ENCODE measurements at places on chromosomes 5 and 9. TPM values are rescaled to one million over a fixed set of nuclear protein-coding genes. Genes with fewer than 3 reads are reported as not detected.

The FBXW11 gene
- 58.1 TPM for total RNA-seq

- DNase-seq = no peak
Measured at GRCh38 chr5:149237662-149238061, 34.0 kb upstream of the AFAP1L1 start.

- no peak for DNase-seq
Measured at GRCh38 chr5:73892218-73892617, 266.2 kb downstream of the ARHGEF28 start.

The G3BP1 gene
- 202 TPM for total RNA-seq

DNA sequence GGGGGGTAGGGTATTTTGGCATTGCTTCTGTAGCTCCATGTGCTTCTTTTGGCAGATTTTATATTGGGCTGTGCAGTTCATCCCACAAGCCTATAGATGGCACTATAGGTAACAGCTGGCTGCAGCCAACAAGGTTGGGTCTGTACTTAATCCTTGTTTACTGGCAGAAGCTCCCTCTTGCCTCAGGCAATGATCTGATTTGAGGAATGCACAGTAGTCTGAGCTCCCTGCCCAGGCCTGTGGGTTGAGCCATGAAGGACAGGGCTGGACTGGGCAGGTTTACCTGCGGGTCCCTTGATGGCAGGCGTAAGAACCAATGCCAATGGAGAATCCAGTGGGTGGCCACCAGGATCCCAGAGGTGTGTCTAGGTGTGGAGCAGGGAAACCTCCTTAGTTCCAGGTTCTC lies 11.7 kb upstream of the OR1J2 start:
- no peak for DNase-seq

DNA sequence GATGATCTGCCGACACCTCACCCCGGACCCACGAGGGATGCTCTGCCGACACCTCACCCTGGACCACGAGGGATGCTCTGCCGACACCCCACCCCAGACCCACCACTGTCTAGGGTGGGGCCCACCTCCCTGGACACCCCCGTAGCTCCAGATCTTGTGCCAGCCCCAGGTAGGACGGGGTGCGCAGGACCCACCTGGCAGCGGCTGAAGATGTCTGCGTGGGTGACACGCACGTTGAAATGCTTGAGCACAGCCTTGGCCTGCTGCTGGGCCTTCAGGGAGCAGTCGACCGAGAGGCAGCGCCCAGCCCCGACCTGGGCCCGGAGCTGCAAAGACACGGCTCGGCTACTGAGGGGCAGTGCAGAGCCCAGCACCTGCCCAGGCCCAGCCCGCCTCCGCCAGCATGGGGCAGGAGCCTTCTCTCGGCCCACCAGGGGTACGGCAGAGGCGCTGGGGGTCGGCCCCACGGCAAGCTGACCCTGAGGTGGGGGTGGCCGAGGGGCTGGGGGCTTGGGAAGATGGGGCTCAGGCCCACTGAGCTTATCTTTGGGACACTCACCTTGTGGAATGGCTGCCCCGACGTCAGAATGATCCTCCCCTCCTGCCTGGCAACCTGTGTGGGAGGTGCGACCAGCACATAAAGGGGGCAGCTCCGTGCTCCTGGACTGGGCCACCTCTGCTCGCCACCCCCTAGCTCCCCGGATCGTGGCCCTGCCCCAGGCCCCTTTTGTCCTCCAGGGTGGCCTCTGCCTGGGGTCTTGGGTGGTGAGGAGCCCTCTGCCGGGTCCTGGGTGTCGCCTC lies 21.7 kb upstream of the NRARP start:
- no peak for DNase-seq

- DNase-seq = no peak
Measured at GRCh38 chr5:53991942-53992341, 318.4 kb downstream of the ARL15 start.

Measured in chondrocyte (in vitro differentiated cells).